SHP77 treated with DMSO at 0.1 percent for 48 hours (cell line): ENCODE measurements at places on chromosomes 2 and 18.

GRCh38 chr2:154758871-154759270 is 60.4 kb downstream of the KCNJ3 start:
- DNase-seq: no peak

GRCh38 chr2:113886479-113887008 is 3.3 kb upstream of the ACTR3 start:
- no peak for DNase-seq

GRCh38 chr2:15761056-15761455 is 169.4 kb downstream of the DDX1 start:
- no peak for DNase-seq

DNA sequence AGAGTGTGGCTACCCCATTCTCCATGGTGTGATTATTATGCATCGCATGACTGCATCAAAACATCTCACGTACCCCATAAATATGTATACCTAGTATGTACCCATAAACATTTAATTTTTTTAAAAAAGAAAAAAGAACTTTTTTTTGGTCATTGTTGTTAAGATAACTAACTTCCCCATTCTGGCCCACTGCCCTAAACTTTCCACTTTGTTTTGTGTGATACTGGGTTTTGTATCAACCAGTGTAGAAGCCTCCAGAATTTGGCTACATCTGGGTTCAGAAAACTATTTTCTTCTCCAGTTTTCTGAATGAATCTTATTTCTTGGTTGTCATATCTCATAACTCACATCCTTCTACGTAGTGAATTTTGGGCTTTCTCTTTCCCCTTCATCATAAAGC is 62.3 kb upstream of the NABP1 start:
- DNase-seq: no peak

DNA sequence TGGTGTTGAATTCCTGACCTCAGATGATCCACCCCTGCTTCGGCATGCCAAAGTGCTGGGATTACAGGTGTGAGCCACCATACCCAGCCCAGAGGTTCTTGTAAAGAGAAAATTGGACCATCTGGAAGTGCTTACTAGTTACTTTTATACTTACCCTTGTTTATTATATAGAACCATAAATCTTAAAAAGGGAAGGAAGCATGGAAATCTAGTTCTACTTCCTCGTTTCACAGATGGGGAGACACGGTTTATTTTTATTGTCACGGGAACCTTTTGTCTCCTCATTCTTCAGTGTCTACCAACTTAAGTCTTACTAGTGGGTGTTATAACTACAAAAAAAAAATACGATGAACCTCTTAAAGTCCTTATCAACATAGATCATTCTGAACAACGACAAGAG is 45.8 kb upstream of the PDK1 start:
- DNase-seq: no peak

- DNase-seq: no peak
These were observed 283.1 kb downstream of the PHLPP1 start for GRCh38 chr18:62998443-62998842.

- no peak for DNase-seq
These were observed 368.3 kb upstream of the SALL3 start for GRCh38 chr18:78611201-78611800.

GRCh38 chr2:239358062-239358754 is 42.6 kb downstream of the HDAC4 start:
- DNase-seq: peak; percentile 61

GRCh38 chr18:23945416-23946079 is 69.0 kb upstream of the TTC39C start:
- DNase-seq: no peak

GRCh38 chr2:119523383-119523951 is 816 bp downstream of the SCTR start:
- no peak for DNase-seq

DNA sequence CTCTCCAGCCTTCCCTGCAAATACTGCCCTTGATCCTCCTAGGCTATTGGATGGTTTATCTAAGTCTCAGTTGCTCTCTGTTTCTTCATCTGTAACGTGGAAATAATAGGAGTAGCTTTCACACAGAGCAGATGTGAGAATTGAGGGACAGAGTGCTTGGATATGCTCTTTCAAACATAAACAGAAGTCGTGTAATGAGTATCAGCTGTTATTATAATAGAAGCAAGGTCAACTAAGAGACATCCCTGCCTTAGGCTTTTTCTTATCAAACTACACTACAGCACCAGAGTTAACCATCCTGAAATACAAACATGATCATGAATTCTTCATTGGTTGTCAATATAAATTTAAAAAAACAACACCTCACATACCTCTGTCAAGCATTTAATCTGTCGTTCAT is 138.2 kb downstream of the DOK6 start:
- no peak for DNase-seq

GRCh38 chr2:120502761-120503160 is 156.8 kb downstream of the INHBB start:
- DNase-seq: no peak

DNA sequence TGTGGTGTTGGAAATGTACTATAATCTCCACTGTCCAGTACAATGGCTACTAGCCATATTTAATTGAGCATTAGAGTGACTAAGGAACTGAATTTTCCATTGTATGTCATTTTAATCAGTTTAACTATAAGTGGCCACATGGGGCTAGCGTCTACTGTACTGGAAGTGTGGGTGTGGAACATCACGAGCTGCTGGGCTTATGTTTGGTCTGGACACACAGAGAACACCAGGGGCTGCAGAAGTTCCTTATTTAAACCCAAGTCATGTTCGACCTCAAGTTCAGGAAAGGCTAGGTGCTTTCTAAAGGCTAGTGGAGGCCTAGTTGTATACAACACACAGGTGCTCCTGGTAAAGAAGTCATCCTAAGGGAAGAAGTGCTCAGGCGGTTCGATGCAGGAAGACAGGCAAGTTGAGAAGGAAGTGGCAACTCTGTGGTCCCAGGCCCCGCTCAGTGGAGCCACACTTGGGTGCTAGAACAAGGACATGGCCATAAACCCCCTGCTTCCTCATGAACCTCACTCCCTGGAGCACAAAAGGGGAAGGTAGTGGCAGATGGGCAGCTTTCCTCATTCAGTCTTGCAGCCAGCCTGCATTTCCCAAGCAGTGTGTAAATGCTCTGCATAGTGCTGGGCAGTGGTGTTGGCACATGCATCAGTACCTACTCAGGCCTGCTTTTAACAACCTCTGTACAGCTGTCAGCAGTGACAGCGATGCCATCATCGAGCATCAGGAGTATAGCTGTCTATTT is 13.3 kb downstream of the LGALSL start:
- no peak for DNase-seq

- DNase-seq: no peak
These were observed 139.1 kb downstream of the IRS1 start for GRCh38 chr2:226660526-226660925.

GRCh38 chr2:64650296-64650695 is 3.4 kb downstream of the SERTAD2 start:
- DNase-seq: no peak

DNA sequence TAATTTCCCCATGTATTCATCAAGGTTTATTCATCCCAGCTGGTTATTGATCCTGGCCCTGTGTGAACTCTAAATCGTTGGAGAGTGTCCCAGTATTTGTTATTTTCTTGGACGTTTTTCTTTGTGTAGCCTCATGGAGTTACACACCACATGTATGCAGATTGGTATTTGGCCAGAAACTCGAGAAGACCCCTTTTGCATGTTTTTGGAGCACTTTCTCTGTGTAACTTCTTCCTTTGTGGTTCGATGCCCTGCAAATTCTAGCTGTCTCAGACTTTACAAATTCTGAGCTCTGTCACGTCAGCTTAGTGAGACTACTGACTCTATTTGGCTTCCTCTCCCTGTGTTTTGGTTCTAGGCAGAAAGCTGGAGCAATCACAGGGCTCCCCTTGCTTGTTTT is 198.7 kb downstream of the MCFD2 start:
- no peak for DNase-seq

DNA sequence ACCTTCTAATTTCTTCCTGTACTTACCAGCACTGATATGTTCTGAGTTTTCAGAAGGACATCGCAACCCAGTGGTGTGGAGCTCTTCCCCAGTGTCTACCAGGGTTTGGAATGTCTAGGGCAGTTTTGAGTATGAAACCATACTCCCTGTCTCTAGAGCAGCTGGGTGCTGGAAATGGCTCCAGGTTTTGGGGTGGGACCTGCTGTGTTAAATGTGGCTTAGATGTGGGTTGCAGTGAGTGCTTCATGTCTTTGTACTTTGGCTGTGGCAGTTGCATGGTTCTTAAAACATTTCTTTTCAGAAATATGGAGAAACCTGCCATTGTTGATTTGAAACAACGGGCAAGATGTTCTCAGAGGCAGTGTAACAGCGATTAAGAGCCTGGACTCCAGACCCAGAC is 48.5 kb downstream of the ACSL3 start:
- DNase-seq: no peak

- DNase-seq: peak; percentile 61
These were observed 43.7 kb downstream of the MEX3C start for GRCh38 chr18:51153659-51154371.

- no peak for DNase-seq
These were observed 163.3 kb upstream of the ZEB2 start for GRCh38 chr2:144683107-144683753.

DNA sequence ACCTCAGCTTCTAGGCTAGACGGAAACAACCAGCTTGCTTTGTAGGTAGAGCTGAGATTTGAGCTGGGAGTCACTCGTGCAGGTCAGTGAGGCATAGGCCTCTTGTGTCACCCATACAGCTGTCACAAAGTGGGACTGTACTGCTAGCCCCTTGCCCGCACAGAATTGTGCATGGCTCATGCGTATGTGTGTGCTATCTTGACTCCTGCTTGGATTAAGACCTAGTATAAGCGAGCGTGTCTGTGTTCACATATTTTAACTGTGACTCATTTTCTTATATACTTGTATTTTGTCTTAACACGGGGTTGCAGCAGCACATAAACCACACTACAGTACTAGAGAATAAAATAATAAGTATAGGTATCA is 20.1 kb downstream of the CEP68 start:
- no peak for DNase-seq

DNA sequence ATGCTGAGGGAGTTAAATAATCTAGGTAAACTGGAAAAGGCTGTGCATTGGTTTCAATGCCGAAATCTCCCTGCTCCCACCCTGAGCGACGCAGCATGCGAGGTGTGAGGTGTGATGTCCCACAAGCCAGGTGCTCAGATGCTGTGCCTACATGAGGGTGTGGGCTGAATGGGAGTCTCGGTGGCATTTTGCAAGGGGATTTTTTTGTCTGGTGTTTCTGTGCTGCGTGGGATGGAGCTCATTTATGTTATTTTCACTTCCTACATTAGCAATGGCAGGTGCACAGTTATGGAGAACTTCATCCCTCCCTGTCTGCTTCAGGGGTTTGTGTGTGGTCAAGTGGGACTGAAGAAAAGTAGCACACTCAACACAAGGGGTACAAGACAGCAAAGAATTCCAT is 110.2 kb upstream of the CCDC68 start:
- DNase-seq: no peak

GRCh38 chr2:120604767-120605166 is 130.9 kb upstream of the GLI2 start:
- no peak for DNase-seq

DNA sequence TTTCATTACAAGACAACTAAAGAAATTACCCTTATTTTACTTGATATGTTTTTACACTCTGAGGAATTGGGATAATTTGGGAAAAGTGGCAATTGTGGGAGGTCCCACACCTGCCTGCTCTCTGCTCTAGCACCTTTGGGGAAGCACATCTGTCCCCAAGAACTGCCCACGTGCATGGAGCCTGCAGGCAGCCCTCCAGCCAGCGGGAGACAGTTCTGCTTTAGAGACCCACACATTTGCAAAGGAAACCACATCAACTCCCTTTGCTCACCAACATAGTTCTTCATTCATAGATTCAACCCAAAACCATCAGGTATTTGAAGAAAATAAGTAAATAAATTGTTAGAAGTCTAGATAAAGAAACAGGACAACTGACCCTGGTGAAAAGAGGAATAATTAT is 239.9 kb upstream of the ID2 start:
- DNase-seq: no peak

GRCh38 chr2:144071461-144071860 is 448.5 kb downstream of the ZEB2 start:
- no peak for DNase-seq

- peak; percentile 56 for DNase-seq
These were observed 4.3 kb downstream of the RAX start for GRCh38 chr18:59268721-59269562.

DNA sequence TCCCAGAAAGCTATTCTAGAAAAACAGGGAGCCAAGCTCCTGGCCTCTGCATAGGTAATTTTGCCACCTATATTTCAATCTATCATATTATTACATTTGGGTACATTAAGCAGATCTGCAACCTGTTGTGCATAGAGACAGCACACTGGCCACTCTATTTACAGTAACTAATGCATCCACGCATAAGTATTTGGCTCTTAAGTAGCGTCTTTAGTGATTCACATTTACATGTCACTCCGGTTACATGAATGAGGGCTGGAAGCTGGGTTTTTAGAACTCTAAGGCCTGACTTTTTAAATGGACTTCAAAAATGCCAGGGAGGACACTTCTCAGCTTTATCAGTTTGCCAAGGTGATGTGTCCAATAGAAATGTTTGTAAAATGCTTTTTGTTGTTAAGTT is 97.7 kb downstream of the NYAP2 start:
- DNase-seq: no peak

DNA sequence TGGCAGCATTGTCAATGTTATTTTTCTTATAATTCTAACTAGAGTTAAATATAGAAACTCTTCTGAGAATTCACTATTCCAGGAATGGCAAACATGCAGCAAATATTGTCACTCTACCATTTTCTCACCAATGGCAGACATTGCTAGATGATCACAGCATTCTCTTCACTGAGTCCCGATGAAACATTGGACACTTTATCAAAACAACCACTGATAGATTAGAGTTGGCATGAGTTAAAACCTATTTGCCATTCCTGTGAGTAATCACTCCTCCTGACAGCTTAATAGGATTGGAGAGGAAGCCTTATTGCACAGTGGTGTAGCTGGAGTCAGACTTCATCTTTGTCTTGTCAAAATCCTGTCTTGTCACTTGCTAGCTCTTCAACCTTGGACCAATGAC is 163.9 kb upstream of the THUMPD2 start:
- no peak for DNase-seq

DNA sequence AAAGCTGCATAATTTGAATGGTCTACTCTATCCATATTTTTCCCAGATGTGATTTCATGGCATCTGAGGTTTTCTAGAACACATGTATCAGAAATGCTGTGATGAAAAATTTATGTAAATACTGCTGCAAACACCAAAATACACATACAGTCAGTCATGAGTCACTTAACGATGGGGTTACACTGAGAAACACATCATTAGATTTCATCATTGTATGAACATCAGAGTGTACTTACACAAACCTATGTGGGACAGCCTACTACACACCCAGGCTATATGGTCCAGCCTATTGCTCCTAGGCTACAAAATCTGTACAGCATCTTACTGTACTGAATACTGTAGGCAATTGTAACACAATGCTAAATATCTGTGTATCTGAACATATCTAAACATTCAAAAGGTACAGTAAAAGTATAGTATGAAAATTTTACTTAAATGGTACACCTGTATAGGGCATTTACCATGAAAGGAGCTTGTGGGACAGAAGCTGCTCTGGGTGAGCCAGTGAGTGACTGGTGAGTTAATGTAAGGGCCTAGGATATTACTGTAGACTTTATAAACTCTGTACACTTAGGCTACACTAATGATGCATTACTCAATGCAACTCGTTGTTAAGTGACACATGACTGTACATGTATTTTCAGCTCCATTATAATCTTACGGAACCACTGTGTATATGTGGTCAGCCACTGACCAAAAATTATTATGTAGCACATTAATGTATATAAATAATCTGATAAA is 33.5 kb downstream of the PNO1 start:
- DNase-seq: no peak
